ENCODE measurements at places on chromosomes 3 and 15. TPM values are rescaled to one million over a fixed set of nuclear protein-coding genes. Genes with fewer than 3 reads are reported as not detected.

GRCh38 chr3:40639006-40639405 is 114.2 kb downstream of the ZNF621 start:
- DNase-seq: no peak

DNA sequence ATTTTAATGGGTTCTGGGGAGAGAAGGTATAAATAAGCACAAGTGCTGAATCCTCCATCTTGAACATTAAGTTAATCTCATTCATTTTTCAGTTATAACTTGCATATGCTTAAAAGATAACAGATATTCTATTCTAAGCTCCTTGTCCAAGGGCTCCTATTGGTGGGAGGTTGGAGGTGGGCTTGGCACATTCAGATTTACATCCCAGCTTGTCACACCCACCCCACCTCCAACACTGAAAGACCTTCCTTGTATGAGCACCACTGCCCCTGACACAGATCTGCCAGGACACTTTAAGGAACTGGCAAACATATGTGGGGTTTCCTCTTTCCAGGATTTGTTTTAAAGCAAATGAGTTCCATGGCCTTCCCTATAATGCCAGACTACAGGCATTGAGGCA is 30.6 kb downstream of the HOMER2 start:
- DNase-seq: no peak

- peak; percentile 97 for DNase-seq
Measured at GRCh38 chr3:190385731-190386688, 2.0 kb upstream of the CLDN16 start.

DNA sequence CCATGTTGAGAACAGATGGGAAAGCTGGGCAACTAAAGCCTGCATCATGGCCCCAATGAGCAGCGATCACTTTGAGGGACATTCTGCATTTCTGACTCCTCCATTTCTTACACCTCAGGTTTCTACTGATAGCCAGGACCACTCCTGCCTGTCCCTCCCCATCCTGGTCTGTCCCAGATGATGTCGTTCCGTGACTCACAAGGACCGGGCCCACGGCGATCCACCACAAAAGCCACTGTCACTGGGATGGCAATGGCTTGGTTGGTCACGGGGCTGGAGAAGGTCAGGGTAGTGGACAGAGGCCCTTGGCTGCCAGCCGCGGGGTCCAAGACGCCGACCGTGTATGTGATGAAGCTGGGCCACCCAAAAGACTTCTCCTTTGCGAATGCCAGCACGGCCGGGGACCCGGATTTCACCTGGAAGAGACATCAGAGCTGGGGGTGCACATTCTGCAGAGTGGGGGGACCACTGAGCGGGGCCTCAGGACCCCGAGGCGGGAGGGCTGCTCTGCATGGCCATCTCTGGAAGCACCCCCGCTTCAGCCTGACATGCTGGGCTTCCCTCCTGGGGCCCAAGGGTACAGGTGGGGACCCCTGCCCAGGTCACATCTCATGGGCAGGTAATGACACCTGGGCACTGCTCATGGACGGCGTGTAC is 100.4 kb downstream of the NUP210 start:
- DNase-seq: no peak

GRCh38 chr3:126124148-126124868 is 40.4 kb upstream of the SLC41A3 start:
- DNase-seq: no peak

- DNase-seq: no peak
Measured at GRCh38 chr3:122515020-122515468, 305 bp upstream of the KPNA1 start.

GRCh38 chr15:77473328-77473727 is 52.6 kb downstream of the HMG20A start:
- no peak for DNase-seq

DNA sequence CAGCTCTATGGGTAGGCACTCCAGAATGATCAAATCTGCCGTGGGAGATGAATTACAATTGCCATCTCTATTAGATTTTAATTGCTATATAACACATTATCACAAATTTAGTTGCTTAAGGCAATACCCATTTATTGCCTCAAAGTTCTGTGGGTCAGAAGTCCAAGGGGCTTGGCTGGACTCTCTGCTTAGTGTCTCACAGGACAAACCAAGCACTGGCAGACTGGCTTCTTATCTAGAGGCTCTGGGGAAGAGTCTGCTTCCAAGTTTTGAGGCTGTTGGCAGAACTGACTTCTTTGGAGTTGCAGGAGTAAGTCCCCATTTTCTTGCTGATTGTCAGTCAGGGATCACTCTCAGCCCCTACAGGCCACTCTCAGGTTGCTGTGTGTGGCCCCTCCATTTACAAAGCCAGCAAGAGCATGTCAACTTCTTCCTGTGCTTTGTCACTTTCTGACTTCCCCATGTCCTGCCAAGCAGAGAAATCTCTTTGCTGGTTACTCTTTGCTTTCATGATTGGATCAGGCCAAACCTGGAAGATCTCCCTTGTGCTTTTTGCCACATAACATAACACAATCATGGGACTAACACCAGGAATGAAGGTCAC is 93.5 kb upstream of the PRICKLE2 start:
- DNase-seq: no peak

EXD1 gene
- total RNA-seq: not detected

DNA sequence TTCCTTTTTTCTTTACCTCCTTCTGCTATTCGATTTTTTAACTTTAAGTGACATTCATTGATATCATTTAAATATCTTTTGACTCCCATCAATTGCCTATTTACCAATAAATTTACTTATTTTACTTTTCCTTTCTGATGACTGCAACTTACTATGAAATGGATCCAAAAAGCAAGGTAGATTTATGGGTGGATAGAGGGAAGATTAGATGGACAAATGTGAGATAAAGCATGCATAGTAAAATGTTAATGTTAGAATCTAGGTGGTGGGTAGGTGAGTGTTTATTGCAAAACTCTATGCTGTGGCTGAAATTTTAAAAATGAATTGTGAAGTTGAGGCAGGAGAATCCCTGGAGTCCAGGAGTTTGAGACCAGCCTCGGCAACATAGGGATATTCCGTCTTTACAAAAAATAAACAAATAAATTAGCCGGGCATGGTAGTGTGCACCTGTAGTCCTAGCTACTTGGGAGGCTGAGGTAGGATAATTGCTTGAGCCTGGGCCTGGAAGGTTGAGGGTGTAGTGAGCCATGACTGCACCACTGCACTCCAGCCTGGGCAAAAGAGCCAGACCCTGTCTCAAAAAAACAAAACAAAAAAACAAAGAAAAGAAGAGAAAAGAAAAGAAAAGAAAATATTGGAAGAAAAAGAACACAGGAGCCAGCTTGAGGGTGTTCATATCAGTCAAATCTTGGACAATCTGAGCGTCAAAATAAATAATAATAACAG is 6.1 kb upstream of the PDCD6IP start:
- no peak for DNase-seq

DNA sequence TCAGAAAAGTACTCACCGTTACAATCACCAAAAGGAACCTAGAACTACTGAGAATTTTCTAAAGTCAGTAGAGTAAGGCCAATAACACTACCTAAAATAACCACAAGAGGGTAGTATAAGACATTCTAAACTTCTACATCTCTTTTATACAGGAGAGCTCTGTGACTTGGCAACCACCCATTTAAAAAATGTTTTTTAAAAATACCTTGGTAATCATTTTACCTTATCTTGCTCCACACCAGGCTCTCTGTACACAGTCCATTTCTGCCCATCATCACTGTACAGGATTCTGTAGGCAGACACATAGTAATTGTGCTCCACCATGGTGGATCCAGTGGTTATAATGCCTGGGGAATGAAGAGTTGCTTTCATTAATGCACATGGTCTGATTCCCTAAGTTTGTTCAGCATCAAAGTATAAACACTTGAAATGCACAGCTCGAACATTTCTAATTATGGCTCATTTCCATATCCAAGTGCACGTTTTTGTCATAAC is 54.5 kb downstream of the ST3GAL6 start:
- DNase-seq: peak; percentile 61

GRCh38 chr15:69599271-69599670 is 146.7 kb downstream of the RPLP1 start:
- no peak for DNase-seq

- no peak for DNase-seq
Measured at GRCh38 chr3:14836049-14836468, 17.3 kb downstream of the FGD5 start.
